ENCODE measurements at places on chromosomes 12 and 14.

DNA sequence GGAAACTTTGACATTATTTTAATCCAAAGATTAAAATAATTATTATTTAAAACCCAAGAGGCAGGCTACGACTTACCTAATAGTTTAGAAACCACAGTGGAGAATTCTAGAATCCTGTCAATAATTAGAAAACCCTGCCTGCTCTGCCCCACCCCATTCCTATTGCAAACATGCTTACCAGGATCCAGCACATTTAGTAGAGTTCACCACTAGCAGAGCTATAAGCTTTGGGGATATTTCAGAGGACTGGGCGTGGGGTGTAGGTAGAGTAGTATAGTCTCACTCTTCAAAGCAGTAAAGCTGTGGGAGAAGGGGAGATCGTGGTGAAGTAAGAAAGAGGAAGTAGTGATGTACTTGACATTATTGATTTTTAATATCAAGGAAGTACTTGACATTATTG is 100.3 kb downstream of the FIGNL2 start:
- DNase-seq: no peak

DNA sequence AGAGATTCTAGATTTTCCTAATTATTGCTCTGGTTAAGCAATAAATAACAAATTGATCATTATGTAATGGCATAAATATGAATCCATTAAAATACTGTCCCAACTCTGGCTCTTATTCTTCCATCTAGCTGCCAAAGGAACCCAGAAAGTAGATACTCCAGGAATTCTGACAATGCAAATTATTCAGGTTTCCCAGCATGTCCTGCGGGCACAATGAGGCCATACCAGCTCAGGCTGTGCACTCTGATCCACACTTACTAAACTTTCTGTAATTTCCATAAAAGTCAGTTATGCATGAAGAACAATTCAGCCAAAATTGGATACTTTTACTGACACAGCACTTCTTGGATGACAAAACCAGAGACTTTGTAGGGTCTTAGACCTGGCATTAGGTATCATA is 576.3 kb downstream of the KCNH5 start:
- DNase-seq: no peak

GRCh38 chr14:95345032-95345431 is 25.3 kb upstream of the CLMN start:
- DNase-seq: no peak

DNA sequence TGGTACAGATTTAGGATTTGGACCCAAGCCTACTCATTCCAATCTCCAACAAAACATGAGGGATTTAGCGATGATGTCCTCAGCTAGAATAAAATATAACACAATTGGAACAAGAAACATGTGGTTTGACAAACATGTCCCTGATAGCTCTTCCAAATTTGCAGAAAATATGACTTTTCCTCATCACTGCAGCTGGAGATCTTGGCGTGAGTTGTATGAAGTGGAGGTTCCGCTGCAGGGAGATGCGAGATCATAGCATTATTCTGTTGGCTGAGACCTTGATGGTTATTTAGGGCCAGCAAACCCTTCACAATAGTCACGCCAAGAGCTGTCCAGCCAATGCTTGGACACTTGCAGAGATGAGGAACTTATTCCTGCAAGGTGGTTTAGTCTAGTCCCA is 413.4 kb upstream of the TBX3 start:
- no peak for DNase-seq

GRCh38 chr14:55099756-55100155 is 29.3 kb upstream of the LGALS3 start:
- no peak for DNase-seq

DNA sequence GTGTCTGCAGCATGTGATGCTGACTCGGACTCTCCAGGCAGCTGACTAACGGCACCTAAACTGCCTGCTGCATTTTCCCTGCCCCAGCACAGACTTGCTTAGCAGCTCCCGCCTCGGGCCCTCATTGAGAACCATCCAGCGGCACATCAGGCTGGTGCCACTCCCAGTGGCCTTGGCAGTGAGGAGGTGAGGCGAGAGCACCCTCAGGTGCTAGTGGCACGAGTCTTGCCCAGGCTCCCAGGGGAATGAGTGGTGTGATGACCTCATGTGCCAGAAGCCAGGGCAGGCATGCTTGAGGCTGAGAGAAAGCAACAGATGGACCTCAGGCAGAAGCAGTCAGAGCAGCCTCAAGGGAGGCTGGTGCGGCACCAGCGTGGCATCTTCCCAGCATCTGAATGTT is 60.2 kb downstream of the PRKCH start:
- no peak for DNase-seq

GRCh38 chr12:122182887-122183587 is at the start of gene LRRC43:
LRRC43 (plus strand) TSS chr12:122183123; CDS start chr12:122183145, 22 bp downstream.
- DNase-seq: peak; percentile 63
